Activated CD4-positive, alpha-beta T cell treated with anti-CD3 and anti-CD28 coated beads, Interleukin-2, amount 10 ng/mL, durations not matched to agents 7 days and 5 days (primary cell): ENCODE measurements at places on chromosomes 12 and 14. TPM values are rescaled to one million over a fixed set of nuclear protein-coding genes. Genes with fewer than 3 reads are reported as not detected.

ACRBP gene
- total RNA-seq: 1.6 TPM

MYF6 gene
- total RNA-seq: not detected

- no peaks in the 10 kb centered on the region for H3K4me1 ChIP-seq
- H3K27ac ChIP-seq: no peak overlapping the region
- no peak for DNase-seq
- H3K27me3 ChIP-seq: no peaks in the 10 kb centered on the region
- H3K4me3 ChIP-seq: no peak overlapping the region
Observed at GRCh38 chr12:70427611-70428010, 61.5 kb downstream of the KCNMB4 start.

GRCh38 chr12:108309674-108310312, 29.3 kb downstream of the CMKLR1 start:
- H3K36me3 ChIP-seq: no peaks in the 10 kb centered on the region
- H3K4me3 ChIP-seq: no peak overlapping the region
- H3K4me1 ChIP-seq: peaks cover 55% of the 10 kb centered on the region
- H3K27me3 ChIP-seq: peaks cover 3% of the 10 kb centered on the region
- peak overlapping the region; percentile 73 for H3K27ac ChIP-seq

DNA sequence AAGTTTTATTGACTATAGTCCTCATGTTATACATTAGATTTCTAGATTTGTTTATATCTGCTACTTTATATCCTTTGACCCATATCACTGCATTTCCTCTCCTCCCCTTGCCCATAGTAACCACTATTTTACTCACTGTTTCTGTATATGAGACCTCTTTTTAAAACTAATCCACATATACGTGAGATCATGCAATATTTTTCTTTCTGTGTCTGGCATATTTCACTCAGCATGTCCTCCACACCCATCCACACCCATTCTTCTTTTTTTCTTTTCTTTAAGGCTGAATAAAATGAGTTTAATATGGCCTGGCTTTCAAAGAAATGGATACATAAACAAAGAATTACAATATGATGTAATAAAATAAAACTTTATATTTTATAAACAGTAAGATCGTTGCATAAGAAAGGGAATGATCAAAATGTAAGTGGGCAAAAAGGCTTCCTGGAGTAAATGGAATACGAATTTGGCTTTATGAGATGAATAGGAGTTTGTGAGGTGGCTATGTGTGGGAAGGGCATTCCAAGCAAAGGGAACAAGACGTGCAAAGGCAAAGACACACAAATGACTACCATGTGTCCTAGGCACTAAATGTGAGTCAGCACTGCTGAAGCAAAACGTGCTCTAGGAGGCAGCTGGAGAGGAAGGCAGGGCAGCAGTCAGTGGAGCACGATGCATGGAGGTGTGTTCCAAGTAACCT, 53.2 kb upstream of the HIF1A start:
- no peaks in the 10 kb centered on the region for H3K27me3 ChIP-seq
- peaks cover 6% of the 10 kb centered on the region for H3K4me1 ChIP-seq
- H3K27ac ChIP-seq: no peak overlapping the region
- H3K4me3 ChIP-seq: no peak overlapping the region
- peaks cover 4% of the 10 kb centered on the region for H3K36me3 ChIP-seq
- DNase-seq: no peak

SIRT4 gene
- 0.94 TPM for total RNA-seq

DNA sequence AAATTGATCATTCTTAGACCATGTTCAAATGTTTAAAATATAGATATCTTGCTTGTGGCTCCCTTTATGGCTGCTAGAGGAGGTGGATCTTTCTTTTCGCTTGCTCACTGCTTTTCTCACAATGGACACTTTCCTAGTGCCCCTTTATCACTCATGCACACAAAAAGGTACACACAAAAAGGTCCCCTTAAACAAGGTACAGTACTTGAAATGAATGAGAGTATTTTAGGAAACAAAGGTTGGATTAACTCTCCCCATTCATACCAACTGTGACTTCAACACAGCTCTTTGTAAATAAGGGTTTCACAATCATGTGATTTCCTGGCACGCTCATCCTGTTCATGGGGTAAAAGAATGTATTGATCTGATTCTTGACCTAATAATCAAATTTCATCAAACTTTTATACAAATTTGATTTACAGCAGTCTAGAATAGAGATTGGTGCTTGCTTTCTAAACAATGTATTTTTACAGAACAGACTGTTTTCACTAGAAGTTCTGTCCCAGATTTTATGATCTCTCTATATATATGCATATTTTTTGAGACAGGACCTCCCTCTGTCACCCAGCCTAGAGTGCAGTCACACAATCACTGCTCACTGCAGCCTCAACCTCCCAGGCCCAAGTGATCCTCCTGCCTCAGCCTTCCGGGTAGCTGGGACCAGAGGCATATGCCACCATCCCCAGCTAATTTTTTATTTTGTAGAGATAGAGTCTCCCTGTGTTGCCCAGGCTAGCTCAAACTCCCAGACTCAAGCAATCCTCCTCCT, 34.4 kb upstream of the EPS8 start:
- H3K27me3 ChIP-seq: peaks cover 6% of the 10 kb centered on the region
- no peak overlapping the region for H3K27ac ChIP-seq
- DNase-seq: no peak
- no peak overlapping the region for H3K4me3 ChIP-seq
- no peaks in the 10 kb centered on the region for H3K36me3 ChIP-seq

DNA sequence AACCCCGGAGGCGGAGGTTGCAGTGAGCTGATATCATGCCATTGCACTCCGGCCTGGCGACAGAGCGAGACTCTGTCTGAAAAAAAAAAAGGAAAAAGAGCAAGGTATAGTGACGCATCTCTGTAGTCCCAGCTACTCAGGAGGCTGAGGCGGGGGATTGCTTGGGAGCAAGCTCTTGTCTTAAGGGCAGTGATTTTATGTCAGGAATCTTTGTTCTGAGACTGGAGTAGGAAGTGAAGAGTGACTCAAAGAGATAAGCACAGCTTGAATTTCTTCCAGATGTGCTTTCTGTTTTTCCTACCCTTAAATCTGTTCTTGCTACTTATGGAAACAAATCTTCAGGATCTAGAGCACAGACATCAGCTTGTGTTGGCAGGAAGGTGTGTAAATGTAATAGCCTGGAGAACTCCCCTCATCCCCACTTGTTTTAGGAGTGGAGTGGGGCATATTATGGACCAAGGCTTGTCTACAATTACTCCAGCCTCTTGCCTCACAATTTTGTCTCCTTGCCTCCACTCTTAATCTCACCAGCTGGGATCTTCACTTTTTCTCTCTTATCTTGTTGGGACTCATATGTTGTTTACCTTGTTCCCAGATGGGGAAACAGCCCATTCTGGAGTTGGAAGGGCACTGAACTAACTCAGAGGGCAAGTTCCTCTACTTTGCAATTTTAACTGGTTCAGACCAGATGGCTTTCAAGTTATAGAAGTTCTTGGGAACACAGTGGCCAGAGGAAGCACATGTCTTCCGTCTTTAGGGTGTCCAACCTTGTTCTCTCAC, 7.5 kb downstream of the TMED2 start:
- H3K27me3 ChIP-seq: no peaks in the 10 kb centered on the region
- no peak overlapping the region for H3K4me3 ChIP-seq
- DNase-seq: no peak
- peaks cover 51% of the 10 kb centered on the region for H3K36me3 ChIP-seq

ANKS1B gene
- total RNA-seq: 0.25 TPM

MLF2 gene
- total RNA-seq: 95.4 TPM

GPR84 gene
- 0.33 TPM for total RNA-seq

RDH16 gene
- total RNA-seq: 0.35 TPM

GRCh38 chr12:94676031-94676641, 25.8 kb upstream of the TMCC3 start:
- peaks cover 11% of the 10 kb centered on the region for H3K27me3 ChIP-seq
- H3K36me3 ChIP-seq: no peaks in the 10 kb centered on the region
- peak overlapping the region; percentile 70 for H3K27ac ChIP-seq
- peak; percentile 10 for DNase-seq
- H3K4me1 ChIP-seq: peaks cover 12% of the 10 kb centered on the region

GRCh38 chr14:56494167-56494566, 85.4 kb upstream of the TMEM260 start:
- H3K4me1 ChIP-seq: peaks cover 4% of the 10 kb centered on the region
- H3K36me3 ChIP-seq: no peaks in the 10 kb centered on the region
- H3K27ac ChIP-seq: no peak overlapping the region
- H3K4me3 ChIP-seq: no peak overlapping the region

GRCh38 chr14:22489957-22490950, 98.8 kb downstream of the DAD1 start:
- peaks cover 20% of the 10 kb centered on the region for H3K4me1 ChIP-seq
- H3K27ac ChIP-seq: peak overlapping the region; percentile 88
- DNase-seq: no peak
- no peaks in the 10 kb centered on the region for H3K27me3 ChIP-seq
- peaks cover 90% of the 10 kb centered on the region for H3K36me3 ChIP-seq
- peak overlapping the region; percentile 85 for H3K4me3 ChIP-seq

DNA sequence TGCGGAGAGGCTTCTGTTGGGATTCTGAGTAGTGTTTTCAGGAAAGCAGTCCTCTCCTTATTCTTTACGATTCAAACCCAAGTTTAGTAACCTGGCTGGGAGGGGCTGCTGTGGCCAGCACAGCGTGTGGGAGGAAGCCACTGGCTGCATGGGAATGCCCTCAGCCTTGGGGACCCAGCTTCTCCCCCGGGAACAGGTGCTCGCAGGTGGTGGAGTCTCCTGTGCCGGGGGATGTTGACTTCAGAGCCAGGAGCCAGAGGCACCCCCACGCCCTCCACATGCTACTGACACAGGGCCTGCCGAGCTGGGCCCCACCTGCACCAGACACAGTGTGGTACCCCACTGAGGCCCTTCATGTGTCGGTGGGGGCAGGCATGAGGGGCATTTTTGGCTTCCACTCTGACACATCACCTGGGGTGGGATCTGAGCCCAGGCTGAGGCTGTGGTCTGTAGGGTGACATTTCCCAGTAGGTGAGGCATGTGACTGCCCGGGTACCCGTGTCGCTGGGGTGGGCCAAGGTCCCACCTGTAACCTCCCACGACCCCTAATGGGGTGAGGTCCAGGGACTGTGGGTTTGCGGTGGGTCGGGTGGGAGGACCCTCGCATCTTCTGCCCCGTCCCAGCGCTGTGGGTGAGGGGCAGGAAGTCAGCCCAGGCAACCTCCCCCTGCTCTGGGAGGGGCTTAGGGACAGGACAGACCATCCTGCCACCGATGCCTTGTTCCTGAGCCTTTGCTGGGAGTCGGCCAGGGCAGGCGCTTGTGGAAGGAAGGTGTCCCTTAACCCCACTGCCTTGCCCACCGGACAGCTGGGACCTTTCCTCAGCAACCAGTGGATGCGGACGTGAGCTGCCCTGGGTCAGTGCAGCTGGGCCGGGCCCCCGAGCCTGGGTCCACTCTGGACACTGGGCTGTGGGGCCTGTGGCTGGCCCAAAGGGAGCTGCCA, 26.5 kb downstream of the MTA1 start:
- no peak overlapping the region for H3K27ac ChIP-seq
- H3K4me1 ChIP-seq: no peaks in the 10 kb centered on the region
- no peaks in the 10 kb centered on the region for H3K27me3 ChIP-seq

GRCh38 chr12:55673638-55674037, 34.1 kb downstream of the ITGA7 start:
- H3K36me3 ChIP-seq: no peaks in the 10 kb centered on the region
- DNase-seq: no peak
- no peak overlapping the region for H3K4me3 ChIP-seq
- no peak overlapping the region for H3K27ac ChIP-seq
- H3K4me1 ChIP-seq: no peaks in the 10 kb centered on the region

DNA sequence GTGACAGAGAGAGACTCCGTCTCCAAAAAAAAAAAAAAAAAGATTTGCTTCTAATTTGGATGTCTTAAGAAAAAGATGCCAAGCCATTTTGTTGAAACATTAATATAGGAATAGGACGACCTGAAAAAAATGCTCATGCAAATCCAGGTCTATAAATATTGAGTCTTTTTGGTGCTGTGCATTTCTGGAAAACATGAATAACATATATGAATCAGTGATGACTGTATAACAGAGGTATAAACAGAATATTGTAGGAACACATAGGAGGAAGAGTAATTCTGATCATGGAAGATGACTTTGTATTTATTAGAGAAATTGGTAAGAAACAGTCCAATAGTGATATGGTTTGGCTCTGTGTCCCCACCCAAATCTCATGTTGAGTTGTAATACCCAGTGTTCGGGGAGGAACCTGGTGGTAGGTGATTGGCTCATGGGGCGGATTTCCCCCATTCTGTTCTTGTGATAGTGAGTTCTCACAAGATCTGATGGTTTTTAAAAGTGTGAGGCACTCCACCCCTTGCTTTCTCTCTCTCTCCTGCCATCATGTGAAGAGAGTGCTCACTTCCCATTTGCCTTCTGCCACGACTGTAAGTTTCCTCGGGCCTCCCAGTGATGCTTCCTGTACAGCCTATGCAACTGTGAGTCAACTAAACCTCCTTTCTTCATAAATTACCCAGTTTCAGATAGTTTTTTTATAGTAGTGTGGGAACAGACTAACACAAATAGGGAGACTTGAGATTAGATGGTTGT, 3.0 kb upstream of the SRSF5 start:
- peaks cover 34% of the 10 kb centered on the region for H3K36me3 ChIP-seq
- no peak overlapping the region for H3K4me3 ChIP-seq
- DNase-seq: no peak

- H3K36me3 ChIP-seq: no peaks in the 10 kb centered on the region
- no peak for DNase-seq
- H3K27me3 ChIP-seq: no peaks in the 10 kb centered on the region
- no peak overlapping the region for H3K4me3 ChIP-seq
- no peak overlapping the region for H3K27ac ChIP-seq
Observed at GRCh38 chr12:129145381-129145780, 292.1 kb downstream of the GLT1D1 start.

DNA sequence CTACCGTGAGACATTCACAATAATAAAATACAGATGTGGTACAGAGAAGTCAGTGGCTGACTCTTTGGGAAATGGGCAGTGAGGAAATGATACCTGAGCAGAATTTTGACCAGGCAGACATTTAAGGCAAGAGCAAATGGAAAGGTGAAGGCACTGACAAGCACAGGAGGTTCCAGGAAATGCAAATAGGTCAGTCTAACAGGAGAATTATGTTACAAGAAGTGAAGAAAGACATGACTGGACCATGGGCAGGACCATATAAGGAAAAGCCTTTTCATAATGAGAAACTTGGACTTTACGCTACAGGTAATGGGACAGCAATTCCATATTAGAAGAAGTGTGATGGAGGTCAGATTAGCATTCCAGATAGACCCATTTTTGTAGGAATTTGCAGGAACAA, 338.9 kb downstream of the PDZRN4 start:
- no peak overlapping the region for H3K4me3 ChIP-seq
- DNase-seq: no peak
- no peaks in the 10 kb centered on the region for H3K36me3 ChIP-seq
- no peak overlapping the region for H3K27ac ChIP-seq

GALNT9 gene
- not detected for total RNA-seq

- peak; percentile 16 for DNase-seq
- H3K4me3 ChIP-seq: no peak overlapping the region
- no peak overlapping the region for H3K27ac ChIP-seq
- no peaks in the 10 kb centered on the region for H3K36me3 ChIP-seq
Observed at GRCh38 chr14:33848706-33849454, 102.0 kb downstream of the EGLN3 start.

GRCh38 chr14:69535230-69535848, 39.3 kb downstream of the CCDC177 start:
- DNase-seq: no peak
- H3K27ac ChIP-seq: no peak overlapping the region
- H3K27me3 ChIP-seq: peaks cover 33% of the 10 kb centered on the region
- H3K4me1 ChIP-seq: no peaks in the 10 kb centered on the region
- H3K4me3 ChIP-seq: no peak overlapping the region
- no peaks in the 10 kb centered on the region for H3K36me3 ChIP-seq
